Neural progenitor cell (in vitro differentiated cells): ENCODE measurements at places on chromosomes 11 and 22.

DNA sequence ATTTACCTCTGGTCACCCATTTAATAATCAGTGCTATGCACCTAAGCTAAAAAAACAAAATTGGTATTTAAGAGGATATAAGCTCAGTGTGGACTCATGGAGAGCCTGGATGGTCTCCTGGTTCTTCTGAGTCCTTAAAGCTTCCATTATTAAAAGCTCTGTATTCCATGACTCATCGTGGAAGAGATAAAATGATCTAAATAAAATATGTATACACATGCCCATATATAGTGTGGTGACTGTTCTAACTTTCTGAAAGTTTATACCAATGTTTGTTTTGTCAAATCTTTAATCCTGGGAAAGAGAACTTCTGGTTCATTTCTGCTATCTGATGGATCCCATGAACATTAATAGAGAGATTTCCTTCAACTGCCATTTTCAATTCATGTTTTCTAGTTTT is 375.9 kb downstream of the GUCY1A2 start:
- DNase-seq, result no peak
- no peak overlapping the region for H3K4me3 ChIP-seq
- no peaks in the 10 kb centered on the region for H3K4me1 ChIP-seq
- no peaks in the 10 kb centered on the region for H3K36me3 ChIP-seq
- no peaks in the 10 kb centered on the region for H3K27me3 ChIP-seq

- no peaks in the 10 kb centered on the region for H3K27me3 ChIP-seq
- DNase-seq, result no peak
- no peaks in the 10 kb centered on the region for H3K36me3 ChIP-seq
- H3K4me1 ChIP-seq, result no peaks in the 10 kb centered on the region
- no peak overlapping the region for H3K4me3 ChIP-seq
- H3K27ac ChIP-seq, result no peak overlapping the region
Observed at GRCh38 chr11:60780065-60780464, 5.1 kb upstream of the MS4A10 start.

- H3K27ac ChIP-seq, result no peak overlapping the region
- DNase-seq, result no peak
- peaks cover 26% of the 10 kb centered on the region for H3K4me1 ChIP-seq
Observed at GRCh38 chr11:117202386-117203068, 3.4 kb downstream of the TAGLN start.

- H3K27me3 ChIP-seq, result no peaks in the 10 kb centered on the region
- H3K36me3 ChIP-seq, result no peaks in the 10 kb centered on the region
- no peak overlapping the region for H3K27ac ChIP-seq
- peaks cover 18% of the 10 kb centered on the region for H3K4me1 ChIP-seq
- DNase-seq, result no peak
- peak overlapping the region; percentile 94 for H3K4me3 ChIP-seq
Observed at GRCh38 chr22:46739094-46739870, 1.2 kb upstream of the CERK start.
